ENCODE measurements at places on chromosomes 2 and 18.

GRCh38 chr2:6071519-6071918 is 379.3 kb downstream of the SOX11 start:
- DNase-seq: no peak

DNA sequence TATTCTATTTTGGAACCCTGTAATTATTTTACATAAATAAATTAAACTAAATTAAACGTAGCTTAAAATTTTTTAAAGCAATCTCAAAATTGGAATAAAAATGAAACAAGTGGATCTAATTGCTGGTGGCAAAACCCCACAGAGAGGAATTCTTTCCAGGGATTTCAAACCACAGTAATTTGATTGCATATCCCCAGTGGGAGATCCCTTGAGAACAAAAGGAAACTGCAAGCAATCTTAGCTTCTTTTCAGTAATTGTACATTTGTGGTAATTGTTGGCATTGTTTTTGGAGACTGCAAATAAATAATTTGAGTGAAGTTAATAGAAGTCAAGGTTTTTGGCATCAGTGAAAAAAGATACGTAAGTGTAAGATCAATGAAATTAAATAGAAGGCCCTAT is 58.7 kb upstream of the MYCN start:
- DNase-seq: no peak

- no peak for DNase-seq
Measured at GRCh38 chr2:102137138-102137537, 5.4 kb upstream of the IL1R1 start.

DNA sequence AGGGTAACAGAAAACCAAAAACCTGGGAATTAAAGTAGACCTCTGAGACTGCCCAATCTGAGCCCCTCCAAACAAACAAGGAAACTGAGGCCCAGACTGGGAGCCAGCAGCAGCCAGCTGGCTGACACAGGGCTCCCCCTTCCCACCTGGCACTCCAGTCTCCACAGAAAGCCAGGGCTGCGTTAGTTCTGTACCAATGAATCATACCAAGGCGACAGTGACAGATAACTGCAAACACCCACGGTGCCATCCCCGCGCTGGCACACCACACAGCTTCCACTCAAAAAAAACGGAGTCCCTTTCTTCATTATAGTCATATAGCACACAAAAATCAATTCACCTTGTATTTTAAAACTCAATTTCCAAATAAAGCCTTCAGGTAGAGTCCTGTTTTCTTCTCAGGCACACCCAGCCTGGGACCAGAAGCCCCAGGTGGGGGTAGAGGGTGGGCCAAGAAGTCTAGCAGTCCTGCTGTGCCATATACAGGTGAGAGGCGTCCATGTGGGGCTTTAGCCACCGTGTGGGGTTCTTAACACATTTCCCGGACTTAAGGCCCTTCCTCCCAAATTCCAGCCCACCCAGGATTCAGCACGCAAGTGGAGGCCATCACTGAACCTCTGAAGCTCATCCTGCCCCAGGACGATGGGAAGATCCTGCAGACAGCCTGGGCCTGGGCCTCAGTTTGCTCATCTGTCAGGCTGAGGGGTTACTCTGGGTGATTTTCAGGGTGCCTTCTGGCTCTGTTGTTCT is 1.2 kb downstream of the PER2 start:
- DNase-seq: no peak
